T-helper 22 cell (primary cell): ENCODE measurements at places on chromosomes 16 and 17.

DNA sequence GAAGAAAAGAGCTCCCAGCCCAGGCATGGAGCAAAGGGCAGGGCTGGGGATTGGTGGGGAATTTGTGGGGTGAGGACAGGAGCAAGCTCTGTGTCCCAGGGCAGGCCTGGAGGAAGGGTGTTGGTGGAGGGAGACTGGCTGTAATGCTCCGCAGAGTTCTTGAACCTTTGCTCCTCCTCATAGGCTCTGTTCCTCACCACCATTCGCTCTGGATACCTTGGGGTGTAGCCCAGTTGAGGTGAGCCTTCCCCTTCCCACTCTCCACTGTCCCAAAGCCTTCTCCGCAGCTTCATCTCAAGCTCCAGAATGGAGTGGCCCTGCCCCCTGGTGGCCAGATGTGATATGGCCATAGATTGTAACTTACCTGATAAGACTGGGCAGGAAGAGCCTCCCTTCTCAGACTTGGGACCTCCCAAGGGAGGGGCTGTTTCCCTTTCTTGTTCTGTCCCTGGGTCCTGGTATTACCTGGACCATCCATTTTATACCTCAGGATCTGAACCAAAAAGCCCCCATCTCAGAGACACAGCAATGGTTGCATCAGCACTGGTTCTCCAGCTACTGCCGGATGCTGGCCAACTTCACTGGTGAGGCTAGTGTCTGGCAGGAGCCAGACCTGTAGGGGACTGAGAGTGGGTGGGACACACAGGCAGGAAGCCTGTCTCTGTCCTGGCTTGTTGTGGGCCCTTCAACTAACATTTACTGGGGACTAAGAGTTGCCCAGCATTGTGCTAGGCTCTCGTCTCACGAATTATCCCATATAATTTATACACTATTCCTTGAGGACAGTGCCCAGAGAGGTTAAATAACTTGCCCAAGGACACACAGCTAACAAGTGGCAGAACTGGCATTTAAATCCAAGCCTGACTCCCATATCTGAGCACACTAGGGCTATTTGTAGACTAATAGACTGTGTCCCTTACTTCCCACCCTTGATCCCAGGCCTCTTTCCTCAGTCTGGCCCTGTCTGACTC, 19.1 kb upstream of the STAC2 start:
- DNase-seq, result peak; percentile 56

DNA sequence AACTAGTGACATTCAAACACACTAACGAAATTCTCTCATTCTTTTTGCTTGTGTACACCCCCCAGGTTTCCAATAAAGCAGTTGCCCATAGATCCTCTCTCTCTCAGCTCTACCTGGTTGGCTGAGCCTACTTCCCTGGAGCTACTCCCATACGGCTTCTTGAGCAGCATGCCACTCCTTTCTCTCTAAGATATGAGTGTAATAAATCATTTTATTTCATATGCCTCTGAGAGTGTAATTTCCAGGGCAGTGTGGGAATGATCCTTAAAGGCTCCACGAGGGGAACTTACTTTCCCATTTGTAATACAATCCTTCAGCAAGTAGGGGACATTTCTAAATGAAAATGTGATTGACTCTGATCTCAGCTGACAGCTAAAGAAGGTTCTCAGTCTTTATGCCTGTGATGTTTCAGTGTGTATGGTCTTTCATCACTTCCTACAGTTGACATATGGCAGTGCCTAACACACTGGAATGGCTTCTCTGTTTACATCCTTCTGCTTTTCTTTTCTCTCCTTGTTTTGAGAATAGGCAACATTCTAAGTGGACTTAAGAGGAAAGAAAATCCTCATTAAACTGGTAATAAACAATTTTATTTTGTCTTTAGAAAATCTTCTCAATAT, 1194.3 kb upstream of the CDH8 start:
- DNase-seq, result no peak

DNA sequence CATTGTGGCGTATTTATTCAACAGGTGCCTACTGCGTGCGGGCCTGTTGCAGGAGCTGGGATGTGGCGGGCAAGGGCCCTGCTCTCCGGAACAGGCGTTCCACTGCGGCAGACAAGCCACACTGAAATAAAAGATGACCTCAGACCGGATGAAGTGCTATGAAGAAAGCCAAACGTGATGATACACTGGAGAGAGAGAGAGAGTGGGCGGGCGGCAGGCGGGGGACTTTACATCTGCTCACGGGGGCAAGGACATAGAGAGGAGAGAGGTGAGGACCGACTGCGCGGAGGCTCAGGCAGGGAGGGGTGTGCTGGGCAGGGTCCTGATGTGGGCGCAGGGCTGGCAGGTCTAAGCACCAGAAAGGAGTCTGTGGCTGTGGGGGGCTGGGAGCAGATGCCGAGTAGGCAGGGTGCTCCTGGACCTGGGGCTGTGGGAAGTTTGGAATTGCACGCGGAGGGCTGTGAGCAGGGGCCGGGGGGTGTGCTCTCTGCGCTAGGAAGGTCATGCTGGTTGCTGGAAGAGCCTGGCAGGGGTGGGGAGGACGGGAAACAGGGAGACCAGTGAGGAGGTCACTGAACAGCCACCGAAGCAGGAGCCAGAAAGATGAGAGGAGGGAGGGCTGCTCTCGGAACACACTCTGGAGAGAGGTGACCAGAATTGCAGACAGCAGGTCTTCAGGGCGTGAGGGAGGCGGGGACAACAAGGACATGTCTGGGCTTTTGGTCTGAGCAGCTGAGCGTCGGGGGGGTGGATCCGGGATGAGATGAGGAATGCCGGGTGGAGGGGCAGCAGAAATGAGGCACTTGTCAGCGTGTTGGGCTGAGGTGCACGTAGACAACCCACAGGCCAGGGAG, 9.9 kb downstream of the MXRA7 start:
- DNase-seq, result no peak

DNA sequence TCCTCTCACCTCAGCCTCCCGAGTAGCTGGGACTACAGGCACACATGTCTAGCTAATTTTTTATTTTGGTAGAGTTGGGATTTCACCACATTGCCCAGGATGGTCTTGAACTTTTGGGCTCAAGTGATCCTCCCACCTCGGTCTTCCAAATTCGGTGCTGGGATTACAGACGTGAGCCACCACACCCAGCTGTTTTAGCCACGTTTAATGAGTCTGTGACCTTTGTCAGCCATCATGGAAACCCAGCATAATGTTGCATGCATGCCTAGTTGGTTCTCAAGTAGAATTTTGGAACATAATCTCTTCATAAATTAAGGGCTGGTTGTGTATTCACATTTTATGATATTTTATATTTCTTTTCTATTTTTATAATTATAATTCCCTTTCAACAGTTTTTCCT, 42.0 kb downstream of the GOSR1 start:
- no peak for DNase-seq
